Hematopoietic multipotent progenitor cell (in vitro differentiated cells): ENCODE measurements at places on chromosomes 6 and 20. TPM values are rescaled to one million over a fixed set of nuclear protein-coding genes. Genes with fewer than 3 reads are reported as not detected.

The UBE2C gene
- total RNA-seq: 3.8 TPM

GRCh38 chr6:2477666-2478065 is 232.3 kb upstream of the GMDS start:
- no peak for DNase-seq

GRCh38 chr6:97097068-97098047 is 172.8 kb downstream of the KLHL32 start:
- no peak for DNase-seq

The SLC17A3 gene
- total RNA-seq: not detected

The HLA-C gene
- total RNA-seq: 1,739 TPM

- DNase-seq: peak; percentile 71
These were observed 568.0 kb downstream of the KIF16B start for GRCh38 chr20:16005021-16005914.

DNA sequence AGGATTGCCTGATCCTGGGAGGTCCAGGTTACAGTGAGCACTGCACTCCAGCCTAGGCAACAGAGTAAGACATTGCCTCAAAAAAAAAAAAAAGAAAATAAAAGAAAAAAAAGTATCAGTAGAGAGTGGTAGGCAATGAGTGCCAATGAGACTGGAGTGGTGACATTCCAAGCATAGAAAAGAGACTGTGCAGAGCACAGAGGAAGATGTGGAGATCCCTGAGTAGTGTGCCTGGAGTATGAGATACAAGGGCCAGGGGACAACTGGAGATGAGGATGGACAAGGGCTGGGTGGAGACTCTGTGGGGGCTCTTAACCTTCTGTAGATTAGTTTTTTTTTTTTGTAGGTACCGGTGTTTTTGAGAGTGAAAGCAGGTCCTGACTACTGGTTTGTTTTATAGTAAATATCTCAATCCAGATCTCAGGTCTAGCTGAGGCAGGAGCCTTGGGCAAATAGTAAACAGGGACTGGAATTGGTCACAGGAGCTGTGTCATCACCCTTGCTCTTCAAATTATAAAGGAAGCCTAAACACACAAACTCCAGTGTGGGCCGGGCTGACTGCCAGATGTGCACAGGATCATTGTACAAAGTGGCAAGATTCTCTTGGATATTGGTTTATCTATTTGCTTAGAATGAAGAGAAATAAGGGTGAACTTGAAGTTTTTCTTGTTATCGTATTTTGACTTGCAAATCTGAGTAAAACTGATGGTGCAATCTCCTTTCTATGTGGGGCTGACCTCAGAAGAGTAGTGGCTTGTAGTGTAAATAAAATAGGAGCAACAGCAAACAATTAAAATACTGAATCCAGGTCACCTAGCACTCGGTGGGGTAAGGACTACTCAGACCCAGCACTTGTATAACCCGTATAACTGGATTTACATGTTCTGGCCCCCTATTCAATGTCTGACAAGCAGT is 144.9 kb downstream of the SOX4 start:
- DNase-seq: no peak

DNA sequence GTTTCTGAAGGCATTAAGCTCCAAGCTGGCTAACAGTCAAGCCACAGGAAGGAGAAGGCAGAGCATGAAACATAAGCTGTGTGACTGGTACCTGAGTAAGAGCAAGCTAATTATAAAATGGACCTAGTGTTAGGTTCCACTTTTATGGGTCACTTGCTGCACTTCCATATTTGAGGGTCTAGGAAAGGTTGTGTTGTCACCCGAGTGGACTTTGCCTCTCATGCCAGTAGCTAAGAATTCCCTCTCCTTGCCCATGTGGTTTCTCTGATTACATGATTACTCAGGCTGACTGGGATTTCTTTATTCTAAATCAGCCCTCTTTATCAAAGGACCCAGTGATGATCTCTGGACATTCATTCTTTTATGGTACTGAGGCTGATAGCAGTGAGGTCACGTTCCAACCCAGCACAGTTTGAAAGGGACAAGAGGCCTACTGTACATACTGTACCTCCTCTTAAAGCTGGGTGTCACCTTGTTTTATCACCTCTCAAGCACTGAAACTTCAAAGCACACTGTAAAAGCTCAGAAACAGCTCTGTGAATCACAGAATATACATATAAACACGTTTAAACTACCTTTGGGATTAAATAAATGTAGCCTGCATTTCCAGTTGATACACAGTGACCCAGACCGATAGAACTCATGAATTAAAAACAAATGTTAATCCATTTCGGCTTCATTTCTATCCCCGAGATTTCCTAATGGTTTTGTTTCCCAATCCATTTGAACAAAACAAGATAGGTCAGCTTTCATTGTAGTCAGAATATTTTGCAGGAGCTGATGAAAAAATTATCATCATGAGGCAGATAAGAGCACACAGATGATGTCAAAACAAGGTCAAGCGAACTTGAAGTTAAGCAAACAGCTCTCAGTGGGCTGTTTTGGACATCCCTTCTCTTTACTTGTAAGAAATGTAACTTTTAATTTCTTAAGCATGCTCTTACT is 96.5 kb downstream of the ALDH8A1 start:
- DNase-seq: no peak

The ATP6V1G2 gene
- 1.1 TPM for total RNA-seq

The PPP1R16B gene
- 10.8 TPM for total RNA-seq

DNA sequence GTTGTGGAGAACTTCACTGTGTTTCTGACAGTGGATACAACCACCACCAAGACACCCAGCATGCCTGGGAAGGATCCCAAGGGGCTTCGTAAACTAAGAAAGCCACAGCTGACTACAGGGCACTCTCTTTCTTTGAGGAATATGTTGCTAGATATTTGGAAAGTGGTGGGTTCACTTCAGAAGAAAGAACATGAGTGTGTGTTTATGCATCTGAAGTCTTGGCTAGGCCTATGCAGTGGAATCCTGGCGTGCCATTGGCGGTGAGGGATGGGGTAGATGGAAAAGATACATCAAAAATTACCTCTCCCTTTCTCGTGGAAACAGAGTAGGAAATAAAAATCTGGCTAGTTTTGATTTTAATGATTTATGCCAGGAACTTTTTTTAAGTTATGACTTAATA is 187.7 kb downstream of the PDE7B start:
- DNase-seq: no peak

DNA sequence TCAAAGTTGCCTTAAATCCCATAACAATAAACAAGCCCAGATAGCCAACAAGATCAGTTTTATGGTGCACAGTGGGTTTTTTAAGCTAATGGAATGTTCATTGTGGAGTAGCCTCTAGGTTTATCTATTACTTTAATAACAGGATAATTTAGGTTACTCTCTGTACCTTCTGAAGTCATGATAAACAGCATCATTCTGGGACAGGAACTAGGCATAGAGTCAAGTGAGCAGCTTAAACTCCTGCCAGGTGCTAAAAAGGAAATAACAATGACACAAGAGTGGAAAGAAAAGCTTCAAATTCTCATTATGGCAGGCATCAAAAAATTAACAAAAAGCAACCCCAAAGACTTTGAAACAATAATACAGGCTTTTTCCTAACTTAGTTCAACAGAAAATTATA is 228.8 kb downstream of the HACE1 start:
- DNase-seq: no peak

The C6orf52 gene
- not detected for total RNA-seq

DNA sequence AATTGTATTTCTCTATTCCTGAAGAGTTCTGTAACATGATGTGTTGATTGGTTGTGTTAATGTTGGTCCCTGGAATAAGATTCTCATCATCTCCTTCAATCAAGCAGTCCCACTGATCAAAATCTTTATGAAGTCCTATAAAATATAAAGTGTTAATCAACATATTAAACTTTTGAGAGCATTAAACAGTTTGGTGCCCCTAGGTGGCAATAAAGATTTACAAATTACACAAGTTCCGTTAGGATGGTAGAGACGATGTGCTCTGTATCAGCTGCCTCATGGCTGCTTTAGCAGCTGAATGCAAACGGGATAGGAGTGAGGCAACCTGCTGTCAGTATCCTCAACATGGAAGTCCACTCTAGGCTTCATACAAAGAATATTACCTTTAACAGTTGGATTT is 16.9 kb downstream of the TDRD6 start:
- DNase-seq: peak; percentile 73

The LHFPL5 gene
- total RNA-seq: not detected

The CYP24A1 gene
- total RNA-seq: 0.27 TPM

DNA sequence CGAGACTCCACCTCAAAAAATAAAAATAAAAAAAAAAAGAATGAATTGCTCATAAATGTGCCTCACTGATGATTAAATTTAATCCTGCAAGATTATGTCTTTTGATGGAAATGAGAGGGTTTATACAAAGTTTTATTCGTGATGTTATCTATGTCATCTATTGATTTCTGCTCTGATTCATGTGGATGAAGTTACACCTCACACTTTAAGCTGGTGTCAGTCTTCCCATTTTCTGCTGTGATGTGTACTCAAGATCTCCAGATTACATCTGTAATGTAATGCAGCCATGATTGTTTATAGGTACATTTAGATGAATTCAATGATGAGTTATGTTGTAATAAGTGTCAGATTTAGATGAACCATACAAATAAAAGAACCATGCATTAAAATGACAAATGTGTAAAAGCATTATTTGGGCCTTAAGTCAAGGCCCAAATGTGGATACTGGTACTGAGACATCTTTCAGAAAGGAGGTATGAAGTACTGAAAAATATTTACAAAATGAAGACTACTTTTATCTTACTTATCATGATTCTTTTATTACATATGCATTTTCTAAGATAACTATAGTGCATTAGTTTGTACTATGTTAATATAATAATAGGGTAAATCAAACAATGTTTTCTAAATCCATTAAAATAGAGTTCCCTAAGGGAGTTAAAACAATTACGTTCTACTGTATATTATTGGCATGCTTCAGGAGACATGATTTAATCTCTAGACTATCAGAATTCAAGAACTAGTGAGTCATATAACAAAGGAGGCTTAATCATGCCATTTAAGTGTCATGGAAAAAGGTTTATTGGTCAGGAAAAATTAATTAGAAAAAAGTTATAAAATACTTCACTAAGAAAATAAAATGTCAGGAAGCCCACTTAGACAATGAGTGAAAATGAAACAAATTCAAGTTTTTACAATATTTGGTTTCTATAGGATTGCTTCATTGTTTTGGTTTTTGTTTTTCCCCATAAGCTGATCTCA is 34.5 kb downstream of the HCRTR2 start:
- DNase-seq: no peak

- no peak for DNase-seq
These were observed 122.7 kb upstream of the RIPOR2 start for GRCh38 chr6:25058441-25058840.

The MLN gene
- not detected for total RNA-seq

The TRIM40 gene
- under 0.01 TPM for total RNA-seq

GRCh38 chr20:37816003-37816402 is 86.9 kb upstream of the VSTM2L start:
- no peak for DNase-seq

DNA sequence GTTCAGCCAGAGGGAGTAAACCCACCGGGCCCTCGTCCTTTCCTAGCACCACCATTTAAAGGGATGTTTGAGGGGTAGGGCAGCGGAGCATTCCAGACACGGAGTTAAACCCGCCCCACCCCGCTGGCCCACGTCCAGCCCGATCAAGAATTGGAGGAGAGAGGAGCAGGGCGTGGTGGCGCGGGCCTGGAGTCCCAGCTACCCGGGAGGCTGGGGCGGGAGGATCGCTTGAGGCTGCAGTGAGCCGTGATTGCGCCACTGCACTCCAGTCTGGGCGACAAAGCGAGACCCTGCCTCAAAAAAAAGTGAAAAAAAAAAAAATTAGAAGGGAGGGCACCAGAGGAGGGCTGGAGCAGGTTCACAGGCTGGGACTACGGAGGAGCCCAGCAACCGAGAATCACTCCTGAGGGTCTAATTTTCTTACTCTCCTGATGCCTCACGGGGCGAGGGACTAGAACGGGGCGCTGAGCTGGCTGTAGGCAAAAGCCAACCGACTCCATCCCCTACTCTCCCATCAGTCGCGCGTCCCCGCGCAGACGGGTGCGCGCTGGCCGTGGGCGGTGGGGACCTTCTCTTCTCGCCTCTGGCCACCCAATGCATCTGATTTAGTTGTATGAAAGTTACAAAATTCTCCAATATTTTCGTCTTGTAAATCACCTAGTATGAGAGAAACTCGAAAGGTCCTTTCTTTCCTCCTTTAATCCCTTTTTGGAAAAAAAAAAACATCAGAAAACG is 6.1 kb upstream of the HSPA1B start:
- no peak for DNase-seq

GRCh38 chr6:71248306-71248765 is 40.3 kb upstream of the OGFRL1 start:
- no peak for DNase-seq

DNA sequence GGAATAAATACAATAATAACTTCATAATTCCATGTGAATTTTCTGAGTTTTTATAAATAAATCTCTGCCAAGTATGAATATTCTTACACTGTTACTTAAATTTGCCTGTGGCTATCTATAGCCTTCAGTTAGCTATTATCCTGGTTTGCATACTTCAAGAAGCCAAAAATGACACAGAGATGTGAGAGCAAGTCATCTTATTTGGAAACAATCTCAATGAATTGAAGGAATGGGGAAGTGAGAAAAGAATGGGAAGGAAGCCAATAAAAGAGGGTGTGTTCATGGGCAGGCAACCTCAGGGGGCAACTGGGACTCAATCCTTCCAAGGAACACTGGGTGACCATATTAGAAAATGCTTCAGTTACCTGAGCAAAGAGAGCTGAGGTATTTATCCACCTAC is 9.9 kb downstream of the HAO1 start:
- no peak for DNase-seq

- no peak for DNase-seq
These were observed 398.9 kb downstream of the KIF16B start for GRCh38 chr20:16174311-16174710.

GRCh38 chr6:154458565-154459470 is 51.7 kb downstream of the CNKSR3 start:
- no peak for DNase-seq

The TFAP2A gene
- total RNA-seq: not detected

DNA sequence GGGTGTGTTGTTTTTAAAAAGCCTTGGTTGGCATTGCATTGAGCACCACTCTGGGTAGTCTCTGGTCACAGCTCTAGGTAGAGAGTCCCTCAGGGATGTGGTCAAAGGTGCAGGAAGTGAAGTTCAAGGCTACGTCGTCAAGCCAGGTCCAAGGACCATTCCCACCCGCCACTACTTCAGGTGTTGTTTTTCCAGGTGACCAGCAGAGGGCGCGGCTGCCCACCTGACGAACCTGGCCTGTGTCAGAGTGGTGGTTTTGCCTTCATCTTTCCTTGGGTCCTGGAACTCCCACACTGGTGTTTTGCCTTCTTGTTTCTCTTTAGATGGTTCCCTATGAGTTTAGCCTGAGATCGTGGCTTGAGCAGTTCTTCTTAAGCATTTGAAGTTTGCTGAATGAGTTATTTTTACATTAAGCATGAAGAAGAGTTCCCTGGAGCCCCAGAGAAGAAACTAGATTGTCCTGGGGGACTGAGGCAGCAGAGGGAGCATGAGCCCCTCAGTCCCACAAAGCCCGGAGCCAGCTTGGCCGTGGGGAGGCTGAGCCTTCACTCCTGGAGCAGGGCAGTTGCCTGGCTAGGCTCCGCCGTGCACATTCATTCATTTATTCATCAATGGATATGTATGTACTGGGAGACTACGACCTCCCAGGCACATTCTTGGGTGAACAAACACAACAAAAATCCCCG is 5.6 kb upstream of the PHACTR3 start:
- DNase-seq: peak; percentile 6

The CLIC1 gene
- total RNA-seq: 794 TPM

The TPBG gene
- 4.6 TPM for total RNA-seq

The TMEM200A gene
- 3.5 TPM for total RNA-seq
